ENCODE measurements at places on chromosomes 5 and 9. TPM values are rescaled to one million over a fixed set of nuclear protein-coding genes. Genes with fewer than 3 reads are reported as not detected.

The CDH12 gene
- not detected for total RNA-seq

The TAF1L gene
- not detected for total RNA-seq

The SLC45A2 gene
- not detected for total RNA-seq

The IL3 gene
- total RNA-seq: not detected

The QRFP gene
- not detected for total RNA-seq

The PPP1R26 gene
- 11.5 TPM for total RNA-seq

The MYMK gene
- total RNA-seq: not detected

The FLT4 gene
- total RNA-seq: 78.0 TPM

The LPCAT1 gene
- 36.6 TPM for total RNA-seq

The ARHGEF37 gene
- total RNA-seq: 35.4 TPM

The OR13D1 gene
- not detected for total RNA-seq

The GZMA gene
- 0.13 TPM for total RNA-seq

The SPINK7 gene
- total RNA-seq: not detected
